Head of caudate nucleus (tissue), 42 donors: ENCODE measurements at places on chromosomes 4 and X.

DNA sequence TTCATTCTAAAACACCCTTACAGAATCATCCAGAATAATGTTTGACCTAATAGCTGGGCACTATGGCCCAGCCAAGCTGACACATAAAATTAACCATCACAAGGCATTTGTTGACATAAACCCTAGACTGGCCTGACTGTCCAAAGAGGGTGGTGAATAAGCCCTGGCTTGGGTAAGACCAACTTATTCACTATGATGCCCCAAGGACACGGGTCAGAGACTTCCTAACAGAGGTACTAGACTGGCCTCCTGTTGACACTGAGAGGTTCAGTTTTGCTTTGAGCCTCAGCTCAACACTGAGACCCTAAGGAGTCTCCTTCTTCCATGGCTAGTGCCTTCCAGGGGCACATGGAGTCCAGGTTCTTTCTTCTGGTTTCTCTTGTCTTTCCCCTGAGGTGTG is 21.3 kb downstream of the FGF2 start:
- no peak for DNase-seq

- no peak for DNase-seq
Measured at GRCh38 chrX:97619499-97619898, 735.8 kb downstream of the RPA4 start.

- DNase-seq: no peak
Measured at GRCh38 chrX:153370293-153371055, 30.7 kb downstream of the PNMA6E start.

- DNase-seq: no peak
Measured at GRCh38 chr4:146108756-146109155, 66.8 kb upstream of the LSM6 start.

DNA sequence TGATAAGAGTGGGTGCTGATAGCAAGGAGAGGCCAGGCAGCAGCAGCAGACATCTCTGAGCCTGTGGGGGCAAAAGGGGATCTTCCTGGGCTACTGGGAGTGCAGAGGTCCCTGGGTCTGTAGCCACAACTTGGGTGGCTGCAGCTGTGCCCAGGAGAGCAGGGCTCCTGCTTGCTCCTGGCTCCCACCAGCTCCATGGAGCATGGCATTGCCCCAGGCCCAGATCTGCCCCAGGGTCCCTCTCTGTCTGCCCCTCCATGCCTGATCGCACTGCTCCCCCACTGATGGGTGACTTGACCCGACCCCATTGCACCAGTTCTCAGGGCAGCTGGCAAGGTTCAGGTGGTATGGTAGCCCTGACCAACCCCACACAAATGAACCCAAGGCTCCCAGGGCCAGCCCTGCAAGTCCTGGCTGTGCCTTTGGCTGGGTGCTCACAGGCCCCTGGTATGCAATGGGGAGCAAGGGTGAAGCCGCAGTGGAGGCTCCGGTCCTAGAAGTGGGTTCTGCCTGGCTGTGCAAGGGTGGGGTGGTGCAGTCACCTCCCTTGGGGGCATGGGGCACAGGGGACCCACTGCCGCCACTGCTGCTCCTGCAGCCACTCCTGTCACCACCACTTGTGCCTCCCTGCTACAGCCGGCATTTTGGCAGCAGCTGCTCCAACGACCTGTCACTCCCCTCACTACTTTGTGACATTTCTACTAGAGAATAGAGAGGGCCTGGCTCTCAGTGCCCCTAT is 184.9 kb downstream of the NPFFR2 start:
- DNase-seq: no peak

GRCh38 chr4:152304220-152304619 is 231.7 kb downstream of the FBXW7 start:
- DNase-seq: no peak

DNA sequence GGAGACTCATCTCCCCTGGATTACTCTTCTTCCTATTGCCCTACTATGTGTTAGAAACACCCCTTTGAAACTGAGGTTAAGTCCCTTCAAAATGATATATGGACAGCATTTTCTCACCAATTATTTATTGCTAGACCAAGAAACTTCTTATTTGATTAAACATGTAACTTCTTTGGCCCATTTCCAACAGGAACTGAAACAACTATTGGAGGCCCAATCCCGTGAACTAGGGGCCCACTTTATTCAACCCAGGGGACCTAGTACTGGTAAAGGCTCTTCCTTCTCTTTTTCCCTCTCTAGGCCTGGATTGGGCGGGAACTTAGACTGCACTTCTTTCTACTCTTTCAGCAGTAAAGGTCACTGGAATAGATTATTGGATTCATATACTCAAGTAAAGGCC is 16.7 kb upstream of the COL25A1 start:
- DNase-seq: no peak

GRCh38 chr4:2075171-2075986 is 16.3 kb downstream of the NAT8L start:
- DNase-seq: no peak
